ENCODE measurements at places on chromosomes 7 and 10.

GRCh38 chr7:159094023-159094740 lies 50.5 kb downstream of the VIPR2 start:
- H3K27me3 ChIP-seq, result no peaks in the 10 kb centered on the region
- H3K4me1 ChIP-seq, result peaks cover 26% of the 10 kb centered on the region
- DNase-seq, result no peak
- no peak overlapping the region for H3K4me3 ChIP-seq
- no peaks in the 10 kb centered on the region for H3K36me3 ChIP-seq

- H3K27ac ChIP-seq, result no peak overlapping the region
- no peak overlapping the region for H3K4me3 ChIP-seq
- no peaks in the 10 kb centered on the region for H3K27me3 ChIP-seq
Measured at GRCh38 chr7:157876469-157877285, 539.9 kb downstream of the DNAJB6 start.

DNA sequence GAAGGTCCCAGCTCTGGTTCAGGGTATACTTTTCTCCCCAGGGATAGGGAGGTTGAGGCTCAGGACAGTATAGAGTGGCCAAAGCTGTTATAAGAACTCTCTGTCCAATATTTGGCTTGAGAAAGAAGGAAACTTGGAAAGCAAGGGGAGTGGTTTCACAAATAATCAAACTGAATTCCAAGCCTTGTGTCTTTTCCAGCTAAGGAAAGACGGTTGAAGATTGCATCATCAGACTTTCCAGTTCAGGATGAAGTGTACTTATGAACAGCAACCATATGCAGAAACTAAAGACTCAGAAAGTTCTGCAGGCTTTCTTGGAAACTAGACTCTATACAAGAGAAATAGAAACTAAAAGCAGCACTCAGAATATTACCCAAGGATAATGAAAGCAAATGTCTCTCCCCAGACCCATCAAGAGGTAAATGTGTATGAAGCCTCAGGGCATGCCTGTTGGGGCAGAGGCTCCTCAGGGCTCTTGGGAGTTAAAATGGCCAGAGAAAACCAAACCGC lies 46.4 kb downstream of the RAMP3 start:
- peak overlapping the region; percentile 49 for H3K27ac ChIP-seq
- no peak for DNase-seq
- H3K4me3 ChIP-seq, result peak overlapping the region; percentile 34
- H3K4me1 ChIP-seq, result peaks cover 6% of the 10 kb centered on the region
- no peaks in the 10 kb centered on the region for H3K27me3 ChIP-seq
- H3K36me3 ChIP-seq, result no peaks in the 10 kb centered on the region

DNA sequence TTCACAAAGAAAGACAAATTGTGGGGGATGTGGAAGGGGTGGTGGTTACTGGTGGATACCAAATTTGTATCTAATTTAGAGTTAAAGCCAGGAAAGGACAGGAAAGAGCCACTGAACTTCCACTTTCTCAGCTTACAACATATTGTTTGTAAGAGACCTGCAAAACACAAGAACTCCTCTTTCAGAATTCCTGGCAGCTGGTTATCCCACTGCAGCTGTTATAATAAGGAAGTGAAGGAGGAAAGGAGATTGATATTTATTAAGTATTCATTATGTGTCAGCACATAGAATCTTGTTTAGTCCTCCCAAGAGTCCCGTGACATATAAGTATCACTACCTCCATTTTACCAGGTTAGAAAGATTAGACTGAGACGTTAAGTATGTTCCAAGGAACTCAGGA lies 481.7 kb downstream of the PHTF2 start:
- H3K27me3 ChIP-seq, result no peaks in the 10 kb centered on the region
- H3K27ac ChIP-seq, result no peak overlapping the region
- DNase-seq, result no peak
- no peaks in the 10 kb centered on the region for H3K4me1 ChIP-seq
- H3K4me3 ChIP-seq, result no peak overlapping the region

GRCh38 chr7:4297918-4298219 lies 384.2 kb upstream of the FOXK1 start:
- no peak overlapping the region for H3K4me3 ChIP-seq
- H3K27me3 ChIP-seq, result no peaks in the 10 kb centered on the region
- H3K27ac ChIP-seq, result no peak overlapping the region
- DNase-seq, result no peak

DNA sequence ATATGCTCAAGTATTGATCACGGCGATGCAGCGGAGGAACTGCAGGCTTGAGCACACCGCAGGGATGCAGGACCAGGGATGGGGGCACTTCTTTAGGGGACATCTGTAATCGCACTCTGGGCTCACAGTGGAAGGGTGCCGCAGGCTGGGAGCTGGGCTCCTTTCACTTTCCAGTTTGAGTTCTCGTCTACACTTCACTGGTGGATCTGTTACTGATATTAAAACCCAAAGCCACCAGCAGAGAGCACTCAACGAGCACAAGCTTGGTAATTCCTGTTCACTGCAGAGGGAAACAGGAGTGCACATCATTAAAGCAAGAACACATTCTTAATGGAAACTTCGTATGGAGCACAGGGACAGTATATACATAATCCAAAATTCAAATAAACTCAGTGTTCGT lies 91.3 kb downstream of the PARD3 start:
- H3K27ac ChIP-seq, result no peak overlapping the region
- peaks cover 78% of the 10 kb centered on the region for H3K4me1 ChIP-seq
- no peak overlapping the region for H3K4me3 ChIP-seq
- no peaks in the 10 kb centered on the region for H3K36me3 ChIP-seq
- no peaks in the 10 kb centered on the region for H3K27me3 ChIP-seq
- DNase-seq, result no peak

DNA sequence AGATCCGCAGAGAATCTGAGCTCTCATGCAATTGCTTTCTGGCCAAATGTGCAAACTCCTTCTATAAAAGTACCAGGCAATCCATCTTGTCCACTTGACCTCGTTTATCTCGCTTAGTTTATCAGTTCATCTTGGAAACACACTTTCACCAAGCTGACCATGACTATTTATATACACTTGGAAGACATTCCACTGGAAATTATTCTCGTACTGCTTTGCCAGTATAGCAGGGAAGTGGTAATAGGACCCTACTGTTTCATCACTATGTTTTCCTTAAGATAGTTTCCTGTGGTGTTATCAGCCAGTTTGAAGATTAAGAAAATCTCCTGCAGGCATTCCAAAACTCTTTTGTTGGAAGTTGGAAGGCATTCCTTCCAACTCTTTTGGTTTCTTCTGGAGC lies 115.3 kb upstream of the FAM171A1 start:
- H3K36me3 ChIP-seq, result no peaks in the 10 kb centered on the region
- no peak overlapping the region for H3K4me3 ChIP-seq
- no peak for DNase-seq
- H3K27me3 ChIP-seq, result no peaks in the 10 kb centered on the region

DNA sequence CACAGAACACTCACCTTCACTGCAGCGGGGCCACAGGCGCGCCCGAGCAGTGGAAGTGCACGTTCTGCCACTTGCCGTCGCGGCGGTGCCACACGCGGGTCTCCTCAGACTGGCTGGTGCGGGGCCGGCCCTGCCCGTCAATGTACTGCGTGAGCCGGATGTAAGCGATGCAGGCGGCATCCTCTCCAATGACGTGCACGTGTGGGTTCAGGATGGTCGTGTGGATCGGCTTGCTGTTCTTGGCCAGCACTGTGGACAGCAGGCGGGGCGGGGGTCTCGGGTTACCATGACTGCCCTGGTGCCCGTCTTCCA lies 19.2 kb downstream of the YKT6 start:
- H3K27ac ChIP-seq, result no peak overlapping the region
- no peak overlapping the region for H3K4me3 ChIP-seq
- H3K4me1 ChIP-seq, result no peaks in the 10 kb centered on the region
- no peaks in the 10 kb centered on the region for H3K36me3 ChIP-seq
- H3K27me3 ChIP-seq, result no peaks in the 10 kb centered on the region

- H3K4me3 ChIP-seq, result no peak overlapping the region
- H3K27me3 ChIP-seq, result no peaks in the 10 kb centered on the region
- no peaks in the 10 kb centered on the region for H3K4me1 ChIP-seq
- H3K27ac ChIP-seq, result no peak overlapping the region
Measured at GRCh38 chr7:23357190-23358093, 58.3 kb downstream of the MALSU1 start.

DNA sequence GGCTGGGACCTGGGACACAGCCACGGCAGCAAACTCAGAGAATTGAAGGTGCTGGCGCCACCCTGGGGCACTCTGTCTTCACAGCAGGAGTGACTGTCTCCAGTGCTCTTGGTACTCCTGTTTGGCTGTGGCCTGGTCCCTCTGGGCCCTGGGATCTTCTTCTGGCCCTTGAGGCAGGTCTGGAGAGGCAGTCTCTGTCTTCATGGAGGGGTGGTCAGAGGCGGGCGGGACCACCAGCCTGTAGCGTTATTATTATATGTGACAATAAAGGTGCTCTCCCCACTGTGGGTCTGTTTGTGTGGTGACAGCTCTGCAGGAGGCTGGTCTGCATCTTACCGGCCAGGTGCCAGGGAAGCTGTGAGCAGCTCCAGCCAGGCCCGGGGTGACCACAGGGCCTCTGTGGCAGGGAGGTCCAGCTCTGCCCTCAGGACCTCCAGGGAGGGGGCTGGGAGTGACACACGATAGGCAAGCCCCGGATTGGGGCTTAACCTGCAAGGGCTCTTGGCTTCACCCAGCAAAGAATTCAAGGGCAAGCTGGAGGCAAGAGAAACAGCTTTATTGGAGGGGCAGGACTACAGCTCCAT lies 70.3 kb downstream of the MYL10 start:
- no peak overlapping the region for H3K27ac ChIP-seq
- no peaks in the 10 kb centered on the region for H3K36me3 ChIP-seq
- no peaks in the 10 kb centered on the region for H3K27me3 ChIP-seq

- H3K27ac ChIP-seq, result no peak overlapping the region
- DNase-seq, result no peak
Measured at GRCh38 chr7:43757073-43757720, 1.3 kb upstream of the BLVRA start.

DNA sequence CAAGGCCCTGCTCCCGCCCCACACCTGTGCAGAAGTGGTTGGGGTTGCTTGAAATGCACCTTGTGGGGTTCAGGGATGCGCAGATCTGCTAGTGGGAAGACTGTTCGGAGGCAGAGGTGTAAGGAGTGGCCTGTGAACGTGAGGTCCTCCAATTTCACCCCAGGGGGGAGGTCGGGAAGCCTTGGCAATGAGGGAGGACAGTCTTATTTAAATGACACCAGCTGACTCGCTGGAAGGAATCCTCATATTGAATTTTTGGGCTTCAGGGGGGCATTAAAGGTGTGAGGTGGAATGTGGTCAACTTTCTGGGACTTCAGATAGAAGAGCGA lies 218.8 kb upstream of the CELF2 start:
- H3K4me3 ChIP-seq, result peak overlapping the region; percentile 30
- no peak for DNase-seq
- H3K4me1 ChIP-seq, result peaks cover 22% of the 10 kb centered on the region
- peak overlapping the region; percentile 80 for H3K27ac ChIP-seq
- no peaks in the 10 kb centered on the region for H3K27me3 ChIP-seq
- no peaks in the 10 kb centered on the region for H3K36me3 ChIP-seq

- no peak for DNase-seq
- H3K27ac ChIP-seq, result no peak overlapping the region
- H3K4me3 ChIP-seq, result peak overlapping the region; percentile 53
- H3K4me1 ChIP-seq, result peaks cover 19% of the 10 kb centered on the region
- H3K36me3 ChIP-seq, result no peaks in the 10 kb centered on the region
Measured at GRCh38 chr7:45574669-45575500, 717 bp downstream of the ADCY1 start.

GRCh38 chr7:37104822-37105518 lies 343.7 kb downstream of the ELMO1 start:
- H3K27me3 ChIP-seq, result no peaks in the 10 kb centered on the region
- H3K4me1 ChIP-seq, result no peaks in the 10 kb centered on the region
- H3K36me3 ChIP-seq, result no peaks in the 10 kb centered on the region
- no peak overlapping the region for H3K4me3 ChIP-seq
- no peak for DNase-seq
- no peak overlapping the region for H3K27ac ChIP-seq

- H3K4me3 ChIP-seq, result peak overlapping the region; percentile 96
- no peaks in the 10 kb centered on the region for H3K36me3 ChIP-seq
- H3K27me3 ChIP-seq, result no peaks in the 10 kb centered on the region
- peaks cover 19% of the 10 kb centered on the region for H3K4me1 ChIP-seq
- no peak for DNase-seq
- H3K27ac ChIP-seq, result peak overlapping the region; percentile 98
Measured at GRCh38 chr10:121927318-121927840, 452 bp downstream of the ATE1 start.

DNA sequence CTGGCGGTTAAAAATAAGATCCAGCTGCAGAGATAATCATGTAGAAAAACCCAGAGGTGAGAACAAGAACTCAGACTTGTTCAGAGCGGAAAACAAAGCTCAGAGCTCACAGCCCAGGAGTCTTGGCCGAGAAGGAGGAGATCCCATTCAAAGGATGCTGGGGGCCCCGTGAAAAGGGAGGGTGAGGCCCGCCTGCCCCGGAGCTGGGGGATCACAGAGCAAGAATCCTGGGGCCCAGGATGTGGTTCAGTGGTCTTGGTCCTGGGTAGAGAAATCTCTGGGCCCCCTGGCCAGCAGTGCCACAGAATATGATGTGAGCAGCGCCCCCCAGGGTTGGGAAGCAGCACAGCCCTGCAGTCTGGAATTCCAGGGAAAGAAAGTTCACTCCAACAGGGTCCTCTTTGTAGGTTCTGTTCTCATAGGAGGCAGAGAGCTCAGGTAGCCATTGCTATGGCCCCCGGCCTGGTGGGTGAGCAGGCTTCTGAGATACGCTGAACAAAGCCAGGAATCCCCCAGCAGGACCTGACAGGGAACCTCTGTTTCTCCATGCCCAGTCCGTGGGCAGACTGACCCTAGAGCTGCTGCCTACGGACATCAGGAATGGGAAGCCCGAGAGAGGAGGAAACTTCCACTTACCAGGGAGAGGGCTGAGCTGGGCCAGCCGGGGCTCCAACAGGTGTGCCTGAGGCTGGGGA lies 77.7 kb upstream of the GNA12 start:
- no peaks in the 10 kb centered on the region for H3K27me3 ChIP-seq
- H3K36me3 ChIP-seq, result no peaks in the 10 kb centered on the region
- DNase-seq, result no peak
- no peak overlapping the region for H3K4me3 ChIP-seq

- no peak overlapping the region for H3K27ac ChIP-seq
- no peak for DNase-seq
- no peaks in the 10 kb centered on the region for H3K36me3 ChIP-seq
- no peak overlapping the region for H3K4me3 ChIP-seq
- H3K4me1 ChIP-seq, result no peaks in the 10 kb centered on the region
- H3K27me3 ChIP-seq, result no peaks in the 10 kb centered on the region
Measured at GRCh38 chr10:115084277-115084850, 8.8 kb upstream of the ATRNL1 start.

GRCh38 chr10:108452533-108452932 lies 1288.0 kb upstream of the SORCS1 start:
- H3K4me1 ChIP-seq, result no peaks in the 10 kb centered on the region
- H3K4me3 ChIP-seq, result no peak overlapping the region
- no peak for DNase-seq
- no peak overlapping the region for H3K27ac ChIP-seq
- no peaks in the 10 kb centered on the region for H3K36me3 ChIP-seq

- DNase-seq, result no peak
- no peaks in the 10 kb centered on the region for H3K27me3 ChIP-seq
- peaks cover 29% of the 10 kb centered on the region for H3K4me1 ChIP-seq
- no peak overlapping the region for H3K4me3 ChIP-seq
- no peak overlapping the region for H3K27ac ChIP-seq
Measured at GRCh38 chr7:134991469-134992339, 5.4 kb downstream of the AGBL3 start.

- H3K4me3 ChIP-seq, result no peak overlapping the region
- no peaks in the 10 kb centered on the region for H3K27me3 ChIP-seq
- H3K4me1 ChIP-seq, result peaks cover 22% of the 10 kb centered on the region
- DNase-seq, result peak; percentile 77
Measured at GRCh38 chr10:78321500-78321899, 287.8 kb downstream of the RPS24 start.

Measured in vagina (tissue), 2 donors.